ENCODE measurements at places on chromosomes 6 and 20. TPM values are rescaled to one million over a fixed set of nuclear protein-coding genes. Genes with fewer than 3 reads are reported as not detected.
A peak's percentile ranks its signal among the peaks of the same experiment; 100 is the strongest.

DNA sequence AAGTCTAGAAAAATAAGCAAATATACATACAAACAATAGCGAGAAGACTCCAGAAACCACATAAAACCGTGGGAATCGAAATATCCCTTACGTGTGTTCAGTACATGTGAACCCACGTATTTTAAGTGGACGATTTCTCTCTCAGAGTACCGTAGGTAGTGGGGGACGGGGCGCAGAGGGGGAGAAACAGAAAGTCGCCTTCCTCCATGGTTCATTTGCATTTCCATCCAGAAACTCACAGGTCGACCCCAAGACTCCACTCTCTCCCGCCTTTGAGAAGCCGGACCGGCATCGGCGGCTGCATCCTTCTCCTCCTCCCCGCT, 538 bp upstream of the ENPP1 start:
- no peak overlapping the region for H3K27ac ChIP-seq
- H3K27me3 ChIP-seq = peaks cover 31% of the 10 kb centered on the region
- H3K4me1 ChIP-seq = peaks cover 11% of the 10 kb centered on the region
- H3K4me3 ChIP-seq = peak overlapping the region; percentile 91
- no peaks in the 10 kb centered on the region for H3K36me3 ChIP-seq

DNA sequence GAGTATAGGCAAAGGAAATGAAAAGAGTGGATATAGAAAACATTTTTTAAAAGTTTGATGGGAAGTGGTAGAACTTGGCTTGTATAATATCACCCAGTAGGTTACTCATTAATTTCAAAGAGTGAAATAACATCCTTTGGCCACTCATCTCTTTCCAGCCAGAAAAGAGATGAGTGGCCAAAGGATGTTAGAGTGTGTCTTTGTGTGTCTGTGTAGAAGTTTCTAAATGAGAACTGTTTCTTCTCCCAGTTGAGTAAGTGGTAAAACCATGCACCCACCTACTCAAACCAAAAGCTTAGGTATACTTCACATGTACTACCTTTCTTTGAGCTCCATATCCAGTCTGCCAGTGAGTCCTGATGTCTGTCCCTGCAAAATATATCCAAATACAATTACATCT, 47.7 kb upstream of the TMEM244 start:
- H3K4me3 ChIP-seq = no peak overlapping the region
- no peaks in the 10 kb centered on the region for H3K36me3 ChIP-seq
- no peaks in the 10 kb centered on the region for H3K27me3 ChIP-seq
- no peak overlapping the region for H3K27ac ChIP-seq
- DNase-seq = no peak
- H3K4me1 ChIP-seq = no peaks in the 10 kb centered on the region

Gene MYL9
- total RNA-seq = 12.4 TPM

DNA sequence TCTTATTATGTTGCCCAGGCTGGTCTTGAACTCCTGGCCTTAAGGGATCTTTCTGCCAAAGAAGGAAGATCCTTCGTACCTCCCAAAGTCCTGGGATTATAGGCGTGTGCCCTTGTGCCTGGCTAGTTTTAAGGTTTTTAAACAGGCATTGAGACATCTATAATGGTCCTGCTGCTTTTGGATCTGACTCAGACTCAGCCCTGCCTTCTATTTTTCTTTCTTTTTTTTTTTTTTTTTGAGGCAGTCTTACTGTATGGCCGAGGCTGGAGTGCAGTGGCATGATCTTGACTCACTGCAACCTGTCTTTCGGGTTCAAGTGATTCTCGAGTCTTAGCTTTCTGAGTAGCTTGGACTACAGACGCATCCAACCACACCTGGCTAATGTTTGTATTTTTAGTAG, 73.7 kb downstream of the PHF20 start:
- H3K27me3 ChIP-seq = no peaks in the 10 kb centered on the region
- H3K27ac ChIP-seq = no peak overlapping the region
- no peak for DNase-seq
- H3K4me3 ChIP-seq = no peak overlapping the region
- H3K4me1 ChIP-seq = no peaks in the 10 kb centered on the region

- no peak overlapping the region for H3K27ac ChIP-seq
- no peak overlapping the region for H3K4me3 ChIP-seq
- peak; percentile 2 for DNase-seq
- H3K4me1 ChIP-seq = no peaks in the 10 kb centered on the region
Observed at GRCh38 chr6:153963352-153963751, 75.7 kb upstream of the OPRM1 start.

Gene C6orf58
- not detected for total RNA-seq

DNA sequence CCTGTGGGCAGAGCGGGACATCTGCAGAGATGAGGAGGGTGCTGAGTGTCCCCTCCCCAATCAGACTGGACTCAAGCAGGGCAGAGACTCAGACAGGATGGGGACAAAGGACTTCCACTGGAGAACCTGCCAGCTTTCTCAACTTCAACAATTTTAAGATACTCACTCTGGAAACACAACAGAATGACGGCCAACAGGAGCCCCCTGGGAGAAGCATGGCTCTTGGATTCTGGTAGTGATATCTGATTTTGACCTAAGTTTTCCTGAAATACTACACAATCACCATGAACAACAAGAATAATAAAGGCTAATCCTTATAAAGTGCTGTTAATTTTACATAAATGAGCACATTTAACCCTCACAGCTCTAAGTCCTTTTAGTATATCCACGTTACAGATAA, 83.5 kb upstream of the PLEKHG1 start:
- no peaks in the 10 kb centered on the region for H3K27me3 ChIP-seq
- H3K36me3 ChIP-seq = no peaks in the 10 kb centered on the region
- no peak overlapping the region for H3K27ac ChIP-seq
- no peak for DNase-seq

GRCh38 chr6:73282871-73283270, 19.9 kb upstream of the KHDC1 start:
- no peak for DNase-seq
- no peaks in the 10 kb centered on the region for H3K27me3 ChIP-seq
- H3K4me3 ChIP-seq = no peak overlapping the region
- H3K36me3 ChIP-seq = no peaks in the 10 kb centered on the region
- no peak overlapping the region for H3K27ac ChIP-seq
- no peaks in the 10 kb centered on the region for H3K4me1 ChIP-seq

DNA sequence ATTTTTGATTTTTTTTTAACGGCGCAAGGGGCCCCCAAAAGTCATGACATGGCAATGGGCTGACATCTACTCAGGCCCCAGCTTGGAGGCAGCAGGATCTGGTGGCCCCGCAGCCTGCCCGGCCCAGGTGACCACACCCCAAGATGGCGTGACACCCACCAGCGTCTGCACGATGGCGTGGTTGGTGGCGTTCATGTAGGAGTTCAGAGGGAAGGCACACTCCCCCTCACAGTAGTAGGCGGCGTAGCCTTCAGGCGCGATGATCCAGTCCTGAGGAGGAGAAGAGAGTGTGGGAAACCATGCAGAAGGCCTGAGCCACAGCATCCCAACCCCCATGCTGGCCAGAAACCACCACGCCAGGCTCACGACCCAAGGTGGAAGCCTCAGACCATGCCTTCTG, 93.4 kb downstream of the BMP7 start:
- no peak overlapping the region for H3K4me3 ChIP-seq
- H3K27ac ChIP-seq = no peak overlapping the region
- H3K27me3 ChIP-seq = no peaks in the 10 kb centered on the region
- no peak for DNase-seq

DNA sequence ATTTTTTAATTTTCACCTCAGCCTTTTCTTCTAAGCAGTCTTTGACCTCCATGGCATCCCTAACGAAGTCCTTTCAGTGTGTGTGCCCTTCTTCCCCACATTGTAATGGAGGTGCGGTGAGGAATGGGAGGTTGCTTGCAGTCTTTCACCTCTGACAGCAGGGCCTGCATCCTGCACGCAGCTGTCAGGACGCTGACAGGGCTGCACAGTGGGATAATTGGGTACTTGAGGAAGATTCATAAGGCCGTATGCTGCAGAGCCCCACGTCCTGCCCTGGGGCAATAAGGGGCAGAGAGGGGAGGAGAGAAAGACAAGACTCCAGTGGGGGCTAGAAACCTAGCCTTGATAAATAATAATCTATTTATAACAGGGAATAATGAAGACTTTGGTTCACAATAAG, 184.7 kb downstream of the SAMD5 start:
- H3K27ac ChIP-seq = no peak overlapping the region
- DNase-seq = no peak
- no peaks in the 10 kb centered on the region for H3K27me3 ChIP-seq
- no peaks in the 10 kb centered on the region for H3K4me1 ChIP-seq
- no peaks in the 10 kb centered on the region for H3K36me3 ChIP-seq
- H3K4me3 ChIP-seq = no peak overlapping the region

Gene FAM83C
- total RNA-seq = not detected

Gene CEBPB
- 1.8 TPM for total RNA-seq

- no peaks in the 10 kb centered on the region for H3K27me3 ChIP-seq
- H3K4me3 ChIP-seq = no peak overlapping the region
- H3K27ac ChIP-seq = no peak overlapping the region
- no peaks in the 10 kb centered on the region for H3K4me1 ChIP-seq
Observed at GRCh38 chr6:108677894-108678293, 117.2 kb downstream of the FOXO3 start.

DNA sequence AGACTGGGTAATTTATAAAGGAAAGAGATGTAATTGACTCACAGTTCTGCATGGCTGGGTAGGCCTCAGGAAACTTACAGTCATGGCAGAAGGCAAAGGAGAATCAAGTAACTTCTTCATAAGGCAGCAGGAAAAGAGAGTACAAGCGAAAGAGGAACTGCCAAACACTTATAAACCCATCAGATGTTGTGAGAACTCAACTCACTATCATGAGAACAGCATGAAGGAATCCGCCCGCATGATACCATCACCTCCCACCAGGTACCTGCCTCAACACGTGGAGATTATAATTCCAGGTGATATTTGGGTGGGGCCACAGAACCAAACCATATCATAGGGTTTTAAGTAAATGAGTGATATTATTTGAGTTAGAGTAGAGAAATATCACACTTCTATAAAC, 189.3 kb downstream of the TSHZ2 start:
- no peaks in the 10 kb centered on the region for H3K36me3 ChIP-seq
- no peak overlapping the region for H3K4me3 ChIP-seq
- no peaks in the 10 kb centered on the region for H3K27me3 ChIP-seq
- H3K4me1 ChIP-seq = peaks cover 13% of the 10 kb centered on the region
- DNase-seq = no peak

DNA sequence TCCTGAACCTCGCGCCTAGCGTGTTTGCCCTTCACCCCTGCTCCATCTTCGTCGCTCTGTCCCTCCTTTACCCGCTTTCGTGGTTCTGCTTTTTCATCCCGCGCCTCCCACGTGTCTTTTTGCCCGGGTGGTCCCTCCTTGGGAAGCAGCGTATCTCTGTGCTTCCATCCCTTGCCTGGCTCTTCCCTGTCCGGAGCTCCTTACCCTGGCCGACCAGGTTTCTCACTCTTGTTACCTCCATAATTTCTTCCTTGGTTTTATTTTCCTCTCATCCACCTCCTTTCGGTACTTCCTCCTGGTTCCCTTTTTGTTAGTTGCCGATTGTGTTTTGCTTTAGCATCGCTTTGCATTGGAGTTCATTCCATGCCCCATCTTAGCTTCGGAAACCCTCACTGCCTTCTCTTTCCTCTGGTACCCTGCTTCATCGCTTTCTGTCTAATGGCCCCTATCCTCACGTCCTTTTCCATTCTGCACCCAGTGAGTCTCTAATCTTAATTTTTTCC, 735 bp downstream of the FAM135A start:
- no peaks in the 10 kb centered on the region for H3K36me3 ChIP-seq
- peaks cover 18% of the 10 kb centered on the region for H3K4me1 ChIP-seq
- peak overlapping the region; percentile 84 for H3K4me3 ChIP-seq
- no peak overlapping the region for H3K27ac ChIP-seq
- DNase-seq = peak; percentile 37
- no peaks in the 10 kb centered on the region for H3K27me3 ChIP-seq

DNA sequence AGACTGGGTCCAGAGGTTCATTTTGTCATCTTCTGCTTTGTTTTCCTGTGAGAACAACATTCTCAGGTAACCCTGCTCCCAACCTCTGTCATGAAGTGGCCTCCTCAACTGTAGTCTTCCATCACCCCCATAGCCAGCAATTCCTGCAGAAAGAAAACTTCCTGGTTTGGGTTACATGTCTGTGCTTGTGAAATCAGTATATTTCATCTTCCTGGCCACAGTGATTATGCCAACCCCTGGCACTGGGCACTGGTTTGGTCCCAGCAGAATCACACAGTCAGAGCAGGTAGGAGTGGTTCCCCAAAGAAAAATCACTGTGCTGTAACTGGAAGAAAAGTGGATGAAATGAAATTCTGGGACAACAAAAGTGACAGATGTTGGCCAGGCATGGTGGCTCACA, 52.5 kb downstream of the CRYBG1 start:
- H3K27ac ChIP-seq = no peak overlapping the region
- no peak for DNase-seq
- H3K27me3 ChIP-seq = no peaks in the 10 kb centered on the region
- H3K4me3 ChIP-seq = no peak overlapping the region

DNA sequence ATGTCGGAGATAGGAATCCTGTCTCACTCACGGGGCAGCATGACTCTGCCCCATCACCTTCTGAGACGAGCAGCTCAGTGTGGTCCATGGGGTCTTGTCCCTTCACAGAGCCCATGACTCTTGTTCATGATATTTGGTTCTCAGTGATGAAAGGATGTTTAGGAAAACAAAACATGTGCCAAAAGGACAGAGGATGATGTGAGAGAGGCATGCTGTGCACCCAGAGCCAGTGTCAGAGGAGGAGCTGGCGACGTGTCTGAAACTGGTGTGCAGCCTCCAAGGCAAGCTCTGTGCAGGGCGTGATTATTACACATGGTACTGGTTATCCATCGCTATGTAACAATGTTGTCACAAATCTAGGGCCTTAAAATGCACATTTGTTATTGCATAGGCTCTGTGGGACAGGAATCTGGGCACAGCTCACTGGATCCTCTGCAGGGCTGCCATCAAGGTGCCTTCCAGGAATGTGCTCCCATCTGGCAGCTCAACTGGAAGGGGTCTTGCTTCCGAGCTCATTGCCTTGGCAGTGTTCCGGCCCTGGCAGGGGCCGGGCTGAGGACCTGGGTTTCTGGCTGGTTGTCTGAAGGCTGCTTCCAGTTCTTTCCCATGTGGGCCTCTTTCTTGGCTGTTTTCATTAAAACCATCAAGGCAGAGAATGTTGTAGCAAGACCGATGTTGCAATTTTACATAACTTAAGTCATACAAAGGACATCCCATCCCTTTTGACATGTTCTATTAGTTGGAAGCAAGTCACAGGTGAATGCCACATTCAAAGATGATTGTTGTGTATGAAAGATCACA, 175.4 kb downstream of the ERMARD start:
- no peak for DNase-seq
- H3K36me3 ChIP-seq = no peaks in the 10 kb centered on the region
- no peak overlapping the region for H3K4me3 ChIP-seq
